ENCODE measurements at places on chromosomes 16 and 17.

GRCh38 chr16:68713361-68713760 lies 23.7 kb upstream of the CDH1 start:
- DNase-seq, result no peak

DNA sequence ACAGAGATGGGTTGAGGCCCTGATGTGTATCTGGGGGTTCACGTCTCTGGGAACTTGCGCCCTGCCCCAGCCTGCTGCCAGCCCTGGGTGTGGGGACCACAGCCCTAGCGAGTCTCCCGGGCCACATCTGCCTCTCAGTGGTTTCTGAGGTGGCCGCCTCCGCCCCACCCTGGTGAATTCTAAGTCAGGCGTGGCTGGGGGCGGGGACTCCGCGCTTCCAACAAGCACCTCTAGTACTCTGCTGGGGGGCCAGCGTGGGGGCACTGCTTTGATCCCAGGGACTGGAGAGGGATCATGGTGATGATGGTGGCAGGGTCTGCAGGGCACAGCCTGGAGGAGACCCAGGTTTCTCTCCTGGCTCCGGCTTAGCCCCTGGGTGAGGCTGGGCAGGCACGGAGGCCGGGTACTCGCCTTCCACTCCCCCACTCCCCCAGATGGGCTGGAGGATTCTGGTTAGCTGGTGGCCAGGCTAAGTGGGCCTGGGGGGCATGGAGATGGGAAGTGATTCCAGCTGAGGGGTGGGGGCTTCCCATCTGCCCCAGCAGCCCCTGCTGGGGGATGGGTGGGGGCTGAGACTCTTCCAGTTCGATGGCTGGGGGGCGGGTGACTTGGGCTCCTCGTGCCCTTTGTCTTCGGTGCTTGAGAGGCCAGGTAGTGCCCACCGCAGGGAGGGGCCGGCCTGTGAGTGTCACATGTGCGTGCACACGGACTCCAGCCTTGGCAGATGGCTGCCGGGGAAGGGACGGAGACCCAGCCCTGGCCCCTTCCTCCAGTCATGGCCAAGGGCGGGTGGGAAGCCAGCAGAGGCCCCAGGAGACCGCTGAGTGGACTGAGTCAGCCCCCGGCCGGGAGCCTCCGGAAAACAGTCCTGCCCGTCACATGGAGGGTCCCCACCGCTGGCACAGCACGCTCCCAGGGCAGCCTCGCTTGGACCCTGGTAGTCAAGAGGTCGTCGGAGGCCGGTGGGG lies 3.9 kb downstream of the GLIS2 start:
- DNase-seq, result peak; percentile 36

- no peak for DNase-seq
These were observed 42.6 kb upstream of the SKAP1 start for GRCh38 chr17:48472411-48473281.

DNA sequence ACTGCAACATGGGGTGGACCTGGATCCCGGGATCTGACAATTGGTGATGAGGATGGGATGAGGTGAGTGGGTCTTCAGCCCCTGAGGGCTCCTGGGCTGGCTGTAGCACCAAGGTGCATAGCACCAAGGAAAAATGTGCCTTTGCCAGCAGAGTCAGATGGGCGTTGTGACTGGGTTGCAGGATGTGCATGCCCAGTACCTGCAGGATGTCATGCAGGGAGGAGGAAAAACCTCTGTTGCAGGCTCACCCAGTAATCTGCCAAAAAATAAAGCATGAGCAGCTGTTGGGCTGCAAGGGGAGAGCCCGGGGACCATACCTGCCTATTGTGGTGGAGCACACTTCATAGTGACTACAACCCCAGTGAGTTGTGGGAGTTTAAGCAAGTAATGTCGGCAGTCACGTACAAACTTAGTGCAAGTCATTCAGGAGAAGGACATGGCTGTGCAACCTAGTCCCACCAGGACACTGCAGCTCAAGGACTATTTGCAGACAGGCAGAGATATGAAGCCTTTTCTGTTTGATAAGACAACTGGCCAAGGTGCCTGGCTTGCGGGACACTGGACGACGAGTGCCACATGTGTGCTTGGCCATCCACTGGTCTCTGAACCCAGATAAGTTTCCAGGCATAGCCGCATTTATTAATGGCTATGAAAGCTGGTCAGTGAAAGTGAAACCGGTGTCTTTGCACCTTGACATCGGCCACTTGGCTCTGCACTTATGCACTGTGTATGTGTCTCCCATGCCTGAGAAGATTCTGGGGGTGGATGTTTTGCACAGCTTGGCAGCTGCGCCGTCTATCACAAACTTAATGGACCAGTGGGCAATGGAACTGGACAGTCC lies 499.8 kb downstream of the KCNJ2 start:
- DNase-seq, result no peak

- DNase-seq, result no peak
These were observed 26.7 kb downstream of the CYB561 start for GRCh38 chr17:63419398-63419797.

- DNase-seq, result no peak
These were observed 20.1 kb downstream of the GLYR1 start for GRCh38 chr16:4826980-4827379.

- DNase-seq, result no peak
These were observed 20.3 kb downstream of the ANKRD40 start for GRCh38 chr17:50687200-50688066.

DNA sequence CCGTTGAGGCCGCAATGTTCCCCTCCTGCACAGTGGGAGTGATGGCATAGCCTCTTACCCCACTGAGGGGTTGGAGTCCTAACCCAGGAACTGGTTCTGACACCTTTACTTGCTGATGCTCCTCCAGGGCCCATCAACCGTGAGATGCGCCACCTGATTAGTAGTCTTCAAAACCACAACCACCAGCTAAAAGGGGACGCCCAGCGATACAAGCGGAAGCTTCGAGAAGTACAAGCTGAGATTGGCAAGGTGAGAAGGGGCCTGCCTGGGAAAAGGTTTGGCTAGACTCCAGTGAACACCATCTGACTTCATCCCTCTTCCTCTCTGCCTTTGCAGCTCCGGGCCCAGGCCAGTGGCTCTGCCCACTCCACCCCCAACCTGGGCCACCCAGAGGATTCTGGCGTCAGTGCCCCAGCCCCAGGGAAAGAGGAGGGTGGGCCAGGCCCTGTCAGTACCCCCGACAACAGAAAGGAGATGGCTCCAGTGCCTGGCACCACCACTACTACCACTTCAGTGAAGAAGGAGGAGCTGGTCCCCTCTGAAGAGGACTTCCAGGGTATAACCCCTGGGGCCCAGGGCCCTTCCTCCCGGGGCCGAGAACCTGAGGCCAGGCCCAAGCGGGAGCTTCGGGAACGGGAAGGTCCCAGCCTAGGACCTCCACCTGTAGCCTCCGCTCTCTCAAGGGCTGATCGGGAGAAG lies 5.8 kb downstream of the RNF40 start:
- no peak for DNase-seq

DNA sequence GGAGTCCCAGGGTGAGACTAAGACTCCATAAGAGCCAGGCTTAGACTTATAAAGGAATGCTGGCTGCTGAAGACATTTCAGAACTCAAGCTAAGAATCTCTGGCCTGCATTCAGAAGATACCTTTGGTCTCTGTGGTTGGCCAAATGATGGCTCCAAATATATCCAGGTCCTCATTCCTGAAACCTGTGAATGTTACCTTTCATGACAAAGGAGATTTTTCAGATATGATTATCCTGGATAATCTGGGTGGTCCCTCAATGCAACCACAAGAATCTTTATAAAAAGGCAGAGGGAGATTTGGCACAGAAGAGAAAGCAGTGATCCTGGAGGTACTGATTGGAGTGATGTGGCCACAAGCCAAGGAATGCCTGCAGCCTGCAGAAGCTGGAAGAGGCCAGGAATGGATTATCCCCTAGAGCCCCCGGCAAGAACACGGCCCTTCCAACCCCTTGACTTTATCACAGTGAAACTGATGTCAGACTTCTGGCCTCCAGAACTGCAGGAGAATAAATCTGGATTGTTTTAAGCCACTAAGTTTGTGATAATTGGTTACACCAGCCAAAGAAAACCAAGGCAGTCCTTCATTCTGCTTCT lies 253.3 kb downstream of the SLC39A11 start:
- DNase-seq, result no peak

DNA sequence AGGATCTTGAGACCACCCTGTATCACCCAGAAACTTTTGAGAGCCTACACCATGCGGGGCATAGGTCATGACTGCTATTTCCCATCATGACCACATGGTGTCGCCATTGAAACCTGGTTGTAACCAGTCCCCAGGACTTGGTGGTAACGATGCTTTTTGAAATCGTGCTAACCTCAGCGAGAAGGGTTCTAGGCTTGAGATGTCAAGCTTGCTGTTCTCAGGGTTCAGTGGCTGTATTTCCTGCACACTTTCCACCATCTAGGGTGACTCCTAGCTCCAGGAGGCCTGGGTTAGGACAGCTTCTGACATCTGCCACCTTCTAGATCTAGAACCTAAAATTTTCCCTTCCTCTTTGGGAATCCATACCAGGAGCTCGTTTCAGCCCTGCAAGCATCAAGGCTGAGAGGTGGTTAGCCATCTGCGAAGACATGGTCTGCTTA lies 13.0 kb upstream of the SPNS3 start:
- peak; percentile 58 for DNase-seq

GRCh38 chr17:75115555-75115954 lies 5.8 kb downstream of the ARMC7 start:
- no peak for DNase-seq

- DNase-seq, result no peak
These were observed 13.3 kb upstream of the CRK start for GRCh38 chr17:1469231-1469852.

- DNase-seq, result no peak
These were observed 19.9 kb upstream of the PITPNM3 start for GRCh38 chr17:6576038-6576785.

GRCh38 chr17:78748730-78749317 lies 33.2 kb downstream of the CYTH1 start:
- DNase-seq, result peak; percentile 70

DNA sequence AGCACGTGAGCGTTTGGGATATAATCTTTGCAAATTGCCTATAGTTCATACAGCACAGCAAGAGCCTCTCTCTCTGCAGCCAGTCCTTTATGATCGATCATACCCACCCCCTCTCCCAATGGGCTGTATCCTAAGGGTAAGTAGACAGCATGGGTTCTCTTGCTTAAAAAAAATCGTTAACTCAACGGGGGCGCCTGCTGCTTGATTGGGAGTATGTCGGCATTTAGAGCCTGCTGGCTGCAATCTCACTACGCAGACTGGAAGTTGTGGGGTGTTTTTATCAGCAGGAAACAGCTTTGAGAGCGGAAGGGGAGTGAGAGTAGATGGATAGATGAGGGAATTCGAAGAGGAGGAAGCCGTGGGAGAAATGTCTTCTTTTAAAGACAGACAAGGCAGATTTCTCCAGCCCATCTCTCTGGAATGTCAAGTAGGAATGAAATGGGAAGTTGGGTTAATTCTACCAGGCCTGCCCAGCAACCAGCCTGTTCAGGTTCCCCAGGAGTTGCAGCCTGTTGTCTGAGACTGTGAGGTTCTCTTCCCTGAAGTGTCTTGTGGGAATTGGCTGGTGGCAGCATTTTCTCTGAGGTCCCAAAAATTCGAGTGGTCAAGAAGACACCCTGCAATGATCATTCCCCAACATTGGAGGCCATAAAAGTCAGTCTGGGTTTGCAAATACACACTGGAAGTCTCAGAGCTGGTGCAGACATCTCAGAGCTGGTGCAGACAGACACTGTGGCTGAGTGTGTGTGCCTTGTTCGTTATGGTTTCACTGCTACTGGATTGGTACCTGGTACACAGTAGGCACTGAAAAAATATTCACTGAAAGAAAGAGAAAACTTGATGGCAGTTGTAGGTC lies 65.6 kb downstream of the PRKCB start:
- DNase-seq, result no peak

- DNase-seq, result no peak
These were observed 262.6 kb downstream of the NTN1 start for GRCh38 chr17:9283909-9284308.

DNA sequence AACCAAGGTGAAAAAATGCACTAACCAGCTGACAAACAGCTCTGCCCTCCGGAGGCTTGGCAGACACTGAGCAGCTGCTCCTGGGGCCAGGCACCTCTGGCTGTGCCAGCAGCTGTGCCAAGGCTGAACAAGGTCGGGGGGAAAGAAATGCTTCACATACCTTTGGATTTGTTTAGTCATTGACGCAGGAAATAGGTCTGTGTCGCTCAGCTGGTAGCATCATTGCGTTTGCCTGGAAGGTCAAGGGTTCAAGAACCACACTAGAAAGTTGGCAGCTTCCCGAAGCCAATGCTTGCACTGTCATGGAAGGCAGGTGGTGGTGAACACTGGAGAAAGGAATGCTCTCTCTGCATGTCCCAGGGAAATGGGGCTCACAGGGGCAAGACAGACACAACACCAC lies 63.5 kb downstream of the PCTP start:
- no peak for DNase-seq

- DNase-seq, result no peak
These were observed 185.8 kb downstream of the SNX29 start for GRCh38 chr16:12162151-12162985.

GRCh38 chr16:6708576-6709215 lies 623.9 kb upstream of the RBFOX1 start:
- no peak for DNase-seq

GRCh38 chr17:78873519-78874340 lies 29.3 kb downstream of the CEP295NL start:
- DNase-seq, result no peak

DNA sequence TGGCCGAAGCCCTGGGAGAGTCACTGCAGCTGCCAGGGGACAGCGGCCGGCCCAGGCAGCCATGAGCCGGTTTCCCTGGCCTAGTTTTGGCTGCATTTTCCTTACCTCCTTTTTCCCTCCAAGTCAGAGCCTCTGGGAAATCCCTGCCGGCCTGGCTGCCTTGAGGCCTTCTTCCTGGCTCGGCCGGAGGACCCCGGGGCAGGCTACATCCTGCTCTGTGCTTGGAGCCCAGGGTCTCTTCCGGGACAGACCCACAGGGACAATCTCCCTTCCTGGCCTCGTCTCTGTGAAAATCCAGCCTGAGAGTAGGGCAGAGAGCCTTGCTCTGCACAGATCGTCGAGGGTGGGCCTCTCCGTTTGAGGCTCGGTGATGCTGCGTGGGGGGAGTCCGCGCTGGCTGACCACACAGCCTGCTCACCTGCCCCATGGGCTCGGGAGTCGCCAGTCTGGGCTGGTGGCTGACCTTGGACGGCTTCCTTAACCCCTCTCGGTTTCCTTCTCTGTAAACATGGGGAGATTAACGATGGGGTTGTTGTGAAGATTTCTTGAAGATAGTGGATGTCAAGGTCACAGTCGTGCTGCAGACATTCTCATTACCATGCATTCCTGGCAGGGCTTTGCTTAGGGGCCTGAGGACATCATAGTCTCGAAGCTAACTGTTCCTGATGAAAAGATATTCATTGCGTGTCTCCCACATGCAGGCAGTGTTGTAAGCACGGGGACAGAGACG lies 34.8 kb upstream of the CIBAR2 start:
- DNase-seq, result no peak

- no peak for DNase-seq
These were observed 4.9 kb downstream of the CCL5 start for GRCh38 chr17:35875072-35875799.

DNA sequence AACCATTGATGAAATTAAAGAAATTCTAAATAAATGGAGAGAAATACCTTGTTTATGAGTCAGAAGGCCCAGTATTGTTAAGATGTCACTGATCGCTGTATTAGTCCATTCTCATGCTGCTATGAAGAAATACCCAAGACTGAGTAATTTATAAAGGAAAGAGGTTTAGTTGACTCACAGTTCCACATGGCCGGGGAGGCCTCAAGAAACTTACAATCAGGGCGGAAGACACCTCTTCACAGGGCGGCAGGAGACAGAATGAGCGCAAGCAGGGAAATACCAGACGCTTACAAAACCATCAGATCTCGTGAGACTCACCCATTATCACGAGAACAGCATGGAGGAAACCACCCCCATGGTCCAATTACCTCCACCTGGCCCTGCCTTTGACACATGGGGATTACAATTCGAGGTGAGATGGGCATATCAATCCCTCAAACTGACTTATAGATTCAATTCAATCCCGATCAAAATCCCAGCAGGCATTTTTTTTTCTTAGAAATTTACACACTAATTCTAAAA lies 157.2 kb downstream of the ENGASE start:
- no peak for DNase-seq

All from naive B cell (primary cell).